ENCODE measurements at places on chromosomes 7 and 10.
A peak's percentile ranks its signal among the peaks of the same experiment; 100 is the strongest.

- no peak for DNase-seq
Observed at GRCh38 chr10:77773631-77774426, 136.2 kb upstream of the KCNMA1 start.

- DNase-seq, result no peak
Observed at GRCh38 chr7:121847041-121847440, 25.9 kb upstream of the PTPRZ1 start.

GRCh38 chr7:29891766-29892165 lies 85.5 kb downstream of the WIPF3 start:
- DNase-seq, result no peak

- no peak for DNase-seq
Observed at GRCh38 chr7:12314199-12314598, 89.5 kb downstream of the VWDE start.

- peak; percentile 65 for DNase-seq
Observed at GRCh38 chr10:115654961-115655360, 561.8 kb downstream of the ATRNL1 start.

DNA sequence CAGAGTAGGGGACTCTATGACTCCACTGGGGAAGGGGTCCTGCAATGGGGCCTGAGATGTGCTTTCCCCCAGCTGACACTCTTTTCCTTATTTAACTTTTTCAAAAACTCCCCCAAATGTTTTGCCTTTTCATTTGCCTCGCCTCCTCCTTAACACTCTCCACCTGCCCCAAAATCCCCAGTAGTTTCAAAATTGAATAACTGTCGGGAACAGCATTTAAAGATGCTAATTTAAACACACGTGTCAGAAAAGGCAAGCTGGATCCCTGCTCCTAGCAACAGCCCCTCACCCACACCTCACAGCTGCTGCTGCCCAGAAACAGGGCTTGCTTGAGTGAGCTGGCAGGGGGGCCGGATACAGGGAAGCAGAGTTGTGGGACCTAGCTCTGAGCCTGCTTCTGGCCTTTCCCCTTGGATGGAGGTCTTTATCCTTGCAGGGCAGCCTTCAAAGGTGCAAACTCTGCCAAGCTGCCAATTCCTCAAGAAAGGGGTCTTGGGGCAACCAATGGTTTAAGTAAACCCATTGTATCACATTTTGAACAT lies 115.3 kb downstream of the KCNMA1 start:
- DNase-seq, result no peak

DNA sequence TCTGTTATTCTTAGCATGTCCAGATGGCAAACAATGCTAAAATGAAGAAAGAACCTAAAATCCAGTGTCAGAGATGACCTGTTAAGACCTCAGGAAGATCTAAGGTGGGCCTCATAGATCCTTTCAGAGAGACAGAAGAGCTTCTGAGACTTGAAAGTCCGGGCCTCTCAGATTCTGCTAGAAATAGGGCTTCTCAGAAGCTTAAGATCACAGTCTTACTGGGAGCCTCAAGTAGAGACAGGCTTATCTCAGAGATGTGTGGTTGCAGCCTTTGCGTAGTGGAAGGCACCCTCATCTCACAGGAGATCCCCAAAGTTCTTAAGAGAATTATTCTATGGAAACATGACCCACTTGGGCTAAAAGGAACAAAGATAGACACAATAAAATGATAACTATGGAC lies 642.8 kb downstream of the TNS3 start:
- no peak for DNase-seq

- no peak for DNase-seq
Observed at GRCh38 chr7:81768951-81769778, 682 bp downstream of the HGF start.

- peak; percentile 100 for DNase-seq
Observed at GRCh38 chr7:43572516-43573049, 10.3 kb upstream of the STK17A start.

DNA sequence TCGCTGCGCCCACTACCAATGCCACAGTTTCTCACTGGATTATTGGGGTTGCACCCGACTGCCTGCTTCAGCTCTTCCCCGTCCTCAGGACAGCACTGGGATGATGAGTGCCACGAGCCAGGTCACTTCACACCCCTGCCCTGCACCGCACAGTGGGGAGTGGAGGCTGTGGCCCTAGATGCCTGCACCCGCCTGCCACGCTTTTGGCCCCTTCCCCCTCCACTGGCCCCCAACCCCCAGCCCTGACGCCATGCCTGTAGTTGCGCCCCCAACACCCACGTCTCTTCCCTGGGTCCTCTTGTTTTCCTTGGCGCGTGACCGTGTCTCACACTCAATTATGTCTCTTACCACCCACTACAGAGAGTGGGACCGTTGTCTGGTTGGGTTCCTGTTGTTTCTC lies 134.3 kb downstream of the VIPR2 start:
- no peak for DNase-seq

- DNase-seq, result no peak
Observed at GRCh38 chr10:117130346-117130745, 7.7 kb downstream of the VAX1 start.

DNA sequence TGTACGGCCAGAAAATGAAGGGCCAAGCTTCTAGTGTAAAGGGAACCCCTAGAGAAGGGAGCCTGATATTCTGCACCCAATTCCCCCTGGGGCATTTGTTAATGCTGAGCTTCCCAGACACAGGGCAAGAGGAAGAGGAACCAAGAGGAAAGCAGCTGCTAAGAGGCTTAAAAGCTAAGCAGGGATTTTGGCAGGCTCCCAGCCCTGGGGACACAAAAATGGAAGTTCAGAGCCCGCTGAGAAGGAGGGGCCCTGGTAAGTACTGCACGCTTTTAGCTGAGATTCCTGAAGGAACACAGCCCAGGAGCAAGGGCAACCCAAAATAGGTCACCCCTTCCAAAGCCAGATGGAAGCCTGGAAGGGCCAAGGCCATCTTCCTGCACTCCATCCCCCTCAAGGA lies 387.3 kb upstream of the MGMT start:
- DNase-seq, result no peak

DNA sequence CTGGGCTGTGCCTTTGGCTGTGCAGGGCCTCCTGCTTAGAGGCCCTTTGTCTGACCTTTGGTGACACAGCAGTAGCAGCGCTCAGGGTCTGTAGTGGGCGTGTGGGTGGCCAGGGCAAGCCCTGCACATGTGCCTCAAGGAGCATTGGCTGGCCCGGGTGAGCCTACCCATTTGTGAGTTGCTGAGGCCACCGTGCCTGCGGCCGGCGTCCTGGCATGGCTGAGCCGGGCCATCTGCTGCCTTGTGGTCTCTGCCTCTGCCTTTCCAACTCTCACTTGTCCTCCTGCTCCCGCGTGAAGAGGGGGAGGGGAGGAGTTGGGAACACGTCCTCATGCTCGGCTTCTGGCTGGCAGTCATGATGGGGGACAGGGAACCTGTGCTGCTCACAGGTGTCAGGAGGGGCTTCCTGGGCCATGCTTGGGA lies 9.2 kb upstream of the ORAI2 start:
- DNase-seq, result no peak

- peak; percentile 83 for DNase-seq
Observed at GRCh38 chr10:5094265-5095205, at the start of gene AKR1C3. AKR1C3 (plus strand) TSS chr10:5094414; CDS start chr10:5094445, 31 bp downstream.

DNA sequence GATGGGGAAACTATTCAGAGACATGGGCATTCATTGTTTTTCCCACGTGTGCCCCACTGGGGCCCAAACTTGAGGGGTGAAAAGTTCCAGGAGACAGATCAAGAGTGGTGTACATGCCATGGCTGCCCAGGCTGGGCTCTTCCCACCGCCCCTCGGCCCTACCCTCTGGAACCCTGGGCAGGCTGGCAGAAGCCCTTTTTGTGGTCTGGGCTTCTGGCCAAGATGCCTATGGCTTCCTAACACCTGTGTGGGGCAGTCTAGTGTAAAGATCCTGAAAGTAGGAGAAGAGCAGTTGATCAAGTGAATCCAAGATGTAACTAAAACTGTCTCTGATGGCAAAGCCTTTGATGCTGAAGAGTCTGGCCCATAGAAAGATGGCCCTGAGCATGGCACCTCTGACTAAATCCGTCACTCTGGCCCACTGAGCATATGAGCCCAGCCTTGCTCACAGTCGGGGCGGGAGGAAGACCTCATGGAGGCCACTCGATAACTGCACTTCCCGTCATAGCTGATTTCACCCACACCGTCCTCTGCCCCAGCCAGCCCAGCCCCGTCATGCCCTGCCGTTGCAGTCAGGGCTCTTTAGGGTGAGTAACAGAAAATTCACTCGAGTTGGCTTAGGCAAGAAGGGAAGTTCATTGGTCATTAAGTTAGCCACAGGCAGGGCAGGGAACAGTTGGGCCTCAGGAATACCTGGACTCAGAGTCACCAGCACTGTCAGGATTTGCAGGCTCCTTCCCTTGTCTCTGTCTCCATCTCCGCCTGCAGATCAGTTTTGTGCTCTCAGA lies 37.9 kb upstream of the MTPAP start:
- no peak for DNase-seq

DNA sequence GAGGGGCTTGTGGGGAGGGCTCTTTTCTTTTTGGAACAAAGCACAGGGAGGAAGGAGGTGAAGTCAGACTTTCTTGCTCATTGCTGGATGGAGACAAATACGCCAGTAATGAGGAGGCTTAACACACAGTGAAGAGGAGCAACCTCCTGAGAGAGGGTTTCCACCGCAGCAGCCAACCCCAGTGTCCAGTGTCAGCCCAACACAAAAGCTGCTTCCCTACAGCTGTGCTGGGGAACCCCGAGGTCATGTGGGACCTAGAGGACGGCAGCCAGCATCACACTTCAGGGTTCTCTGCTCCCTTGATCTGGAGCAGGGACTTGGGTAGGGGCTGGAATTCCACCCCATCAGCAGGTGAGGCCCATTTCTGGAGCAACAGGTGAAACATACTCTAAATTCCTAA lies 7.7 kb downstream of the BLNK start:
- DNase-seq, result no peak

GRCh38 chr10:69009360-69009759 lies 20.8 kb downstream of the KIFBP start:
- peak; percentile 14 for DNase-seq

GRCh38 chr7:49010717-49011116 lies 86.4 kb downstream of the CDC14C start:
- no peak for DNase-seq

- no peak for DNase-seq
Observed at GRCh38 chr7:105653441-105654005, 72.2 kb upstream of the EFCAB10 start.

DNA sequence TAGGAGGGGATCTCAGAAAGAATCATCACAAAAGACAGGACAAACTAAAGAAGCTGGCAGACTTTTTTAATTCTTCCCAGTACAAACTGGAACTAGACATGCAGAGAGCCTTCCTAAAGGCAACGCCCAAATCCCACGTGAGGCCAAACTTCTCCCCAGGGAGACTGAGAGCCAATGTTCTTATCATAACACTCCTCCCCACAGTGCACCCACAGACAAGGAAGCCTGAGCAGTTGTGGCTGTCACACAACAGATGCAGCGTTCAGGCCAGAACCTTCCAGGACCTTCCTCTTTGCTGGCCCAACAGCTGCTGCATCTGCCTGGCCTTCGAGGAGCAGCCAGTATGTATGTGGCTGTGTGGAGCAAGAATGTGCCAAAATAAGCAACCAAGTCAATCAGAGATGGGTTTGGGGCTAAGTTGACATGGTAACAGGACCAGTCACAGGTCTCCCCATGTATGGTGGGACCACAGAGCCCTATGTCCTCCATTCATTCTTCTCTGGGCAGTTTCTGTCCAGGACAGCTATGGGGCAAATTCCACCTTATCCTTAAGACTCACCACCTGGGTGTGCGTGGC lies 34.9 kb downstream of the SRPK2 start:
- peak; percentile 100 for DNase-seq

DNA sequence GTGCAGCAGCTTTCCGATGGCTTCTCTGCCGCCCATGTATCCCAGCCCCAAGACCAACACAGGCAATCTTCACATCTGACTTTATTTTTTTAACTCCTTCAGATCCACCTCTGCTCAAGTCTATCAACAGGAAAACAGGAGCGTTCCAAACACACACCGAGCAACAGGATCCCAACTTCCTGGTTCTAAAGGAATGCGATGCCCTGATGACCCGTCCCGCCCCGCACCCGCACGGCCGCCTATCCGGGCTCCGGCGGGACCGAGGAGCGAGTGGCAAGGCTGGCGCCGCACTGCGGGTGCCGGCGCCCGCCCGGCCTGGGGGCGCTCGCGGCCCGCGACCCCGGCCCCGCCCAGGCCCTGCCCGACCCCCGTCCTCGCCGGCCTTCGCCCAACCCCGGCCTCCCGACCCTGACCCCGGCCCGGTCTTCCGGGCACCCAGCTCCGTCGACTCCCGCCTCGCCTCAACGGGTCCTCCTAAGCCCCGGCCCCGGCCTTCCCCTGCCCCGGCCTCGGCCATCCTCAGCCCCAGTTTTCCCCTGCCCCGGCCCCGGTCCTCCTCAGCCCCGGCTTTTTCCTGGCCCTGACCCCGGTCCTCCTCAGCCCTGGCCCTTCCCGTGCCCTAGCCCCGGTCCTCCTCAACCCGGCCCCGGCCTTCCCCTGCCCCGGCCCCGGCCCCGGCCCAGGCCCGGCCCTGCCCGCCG lies 730 bp downstream of the LARP4B start:
- peak; percentile 32 for DNase-seq

DNA sequence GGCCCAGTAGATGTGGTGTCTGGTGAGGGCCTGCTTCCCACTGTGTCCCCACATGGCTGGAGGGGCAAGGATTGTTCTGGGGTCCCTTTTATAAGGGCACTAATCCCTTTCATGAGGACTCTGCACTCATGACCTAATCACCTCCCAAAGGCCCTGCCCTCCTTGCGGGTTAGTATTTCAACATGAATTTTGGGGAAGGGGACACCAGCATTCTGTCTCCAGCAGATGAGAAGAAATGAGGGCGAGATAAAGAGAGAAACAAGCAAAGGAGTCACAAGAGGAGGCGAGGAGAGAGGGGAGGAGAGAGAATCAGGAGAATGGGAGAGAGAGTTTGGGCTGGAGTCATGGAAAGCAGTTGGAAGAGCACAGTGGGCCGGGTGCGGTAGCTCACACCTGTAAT lies 83.7 kb downstream of the C10orf105 start:
- no peak for DNase-seq

- no peak for DNase-seq
Observed at GRCh38 chr7:133411395-133411794, 158.5 kb downstream of the EXOC4 start.

DNA sequence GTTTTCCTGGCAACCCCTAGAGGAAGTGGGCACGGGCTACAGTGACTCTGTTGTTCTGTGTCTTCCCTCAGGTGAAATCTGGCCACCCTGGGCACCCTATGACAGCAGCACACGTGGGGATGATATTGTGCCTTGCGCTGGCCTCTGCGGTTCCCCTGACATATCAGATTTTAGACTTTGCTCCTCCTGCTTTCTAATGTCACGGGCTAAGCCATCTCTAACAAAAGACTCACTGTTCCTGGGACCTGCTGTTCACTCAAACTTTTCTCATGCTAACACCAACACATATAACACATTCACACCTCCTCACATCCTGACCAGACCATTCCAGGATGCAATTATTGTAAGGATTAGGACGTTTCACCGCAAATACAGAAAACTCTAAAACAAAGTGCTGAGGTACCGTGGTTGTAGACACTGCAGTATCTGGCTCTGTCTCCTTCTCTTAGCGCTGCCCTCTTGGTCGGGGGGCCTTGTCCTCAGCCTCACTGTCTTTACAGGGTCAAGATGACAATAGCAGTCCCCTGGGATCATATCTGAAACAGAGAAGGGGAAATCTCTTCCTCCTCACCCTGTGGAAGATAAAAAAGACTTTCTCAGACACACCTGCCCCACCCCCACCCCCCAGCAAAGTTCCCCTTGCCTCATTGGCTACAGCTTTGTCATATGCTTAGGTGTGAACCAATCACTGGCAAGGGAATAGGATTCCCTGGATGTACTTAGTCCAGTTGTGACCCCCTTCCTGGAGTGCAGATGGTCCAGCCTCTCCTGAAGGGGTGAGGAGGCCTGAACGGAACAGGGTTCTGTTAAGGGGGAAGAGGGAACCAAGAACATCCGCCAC lies 14.1 kb downstream of the CHN2 start:
- no peak for DNase-seq

GRCh38 chr10:71520042-71520441 lies 123.3 kb downstream of the CDH23 start:
- DNase-seq, result peak; percentile 30

All from LHCN-M2 (cell line).